ENCODE measurements at places on chromosomes 1 and 21. TPM values are rescaled to one million over a fixed set of nuclear protein-coding genes. Genes with fewer than 3 reads are reported as not detected.
A peak's percentile ranks its signal among the peaks of the same experiment; 100 is the strongest.

RYR2 gene
- 0.02 TPM for total RNA-seq

ZBTB48 gene
- total RNA-seq: 28.1 TPM

DNA sequence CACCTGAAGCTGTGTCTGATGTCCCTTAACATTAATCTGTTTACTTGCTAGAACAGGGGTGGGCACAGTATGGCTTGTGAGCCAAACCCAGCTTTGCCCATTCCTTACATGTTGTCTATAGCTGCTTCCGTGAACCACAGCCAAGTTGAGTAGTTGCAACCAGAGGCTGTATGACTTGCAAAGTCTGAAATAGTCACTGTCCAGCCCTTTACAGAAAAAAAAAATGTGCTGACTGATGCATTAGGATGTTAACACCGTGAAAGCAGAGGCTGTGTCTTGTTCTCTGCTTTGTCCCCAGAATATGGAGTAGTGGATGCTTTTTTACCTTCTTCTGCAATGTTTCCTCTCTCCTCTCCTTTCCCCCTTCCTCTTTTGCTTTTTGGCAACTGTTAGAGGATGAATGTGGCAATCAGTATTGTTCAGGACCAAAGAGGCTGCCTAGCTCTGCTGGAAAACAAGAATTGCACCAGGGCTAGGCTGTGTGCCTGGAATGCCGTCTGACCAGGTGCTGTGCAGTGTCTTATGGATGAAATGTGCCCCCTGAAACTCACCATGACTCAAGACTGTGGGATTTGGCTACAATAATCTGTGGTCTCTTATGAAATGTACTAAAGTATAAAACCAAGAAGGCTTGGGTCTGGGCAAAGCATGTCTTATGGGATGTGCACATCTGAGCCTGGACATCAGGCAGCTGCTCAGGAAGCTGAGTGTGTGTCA, 79.6 kb upstream of the GCLM start:
- H3K36me3 ChIP-seq: no peaks in the 10 kb centered on the region
- peaks cover 20% of the 10 kb centered on the region for H3K27me3 ChIP-seq
- no peak overlapping the region for H3K4me3 ChIP-seq
- H3K27ac ChIP-seq: no peak overlapping the region
- no peaks in the 10 kb centered on the region for H3K4me1 ChIP-seq

GRCh38 chr1:224333309-224333926, 3.4 kb upstream of the NVL start:
- no peaks in the 10 kb centered on the region for H3K27me3 ChIP-seq
- H3K27ac ChIP-seq: peak overlapping the region; percentile 77
- no peak for DNase-seq
- H3K4me1 ChIP-seq: peaks cover 31% of the 10 kb centered on the region
- H3K36me3 ChIP-seq: no peaks in the 10 kb centered on the region

DNA sequence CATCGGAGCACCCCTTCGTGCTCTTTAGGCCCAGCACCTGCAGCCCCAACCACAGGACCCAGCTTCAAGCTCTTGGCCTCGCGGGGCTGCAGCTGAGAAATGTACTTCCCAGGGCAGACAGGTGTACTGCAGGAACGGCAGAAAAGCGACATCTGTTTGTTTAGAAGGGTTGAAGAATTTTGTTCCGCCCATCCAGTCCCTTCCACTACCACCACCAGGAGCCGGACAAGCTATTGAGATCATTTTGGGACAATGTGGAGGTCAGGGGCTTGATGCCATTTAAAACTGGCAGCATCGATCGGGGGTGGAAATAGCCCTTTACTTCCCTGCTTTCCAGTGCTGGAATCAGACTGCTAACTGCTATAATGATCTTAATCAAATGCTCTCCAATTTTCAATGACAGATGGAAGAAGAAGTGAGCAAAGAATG, 1.7 kb downstream of the SERTAD4 start:
- peaks cover 57% of the 10 kb centered on the region for H3K27me3 ChIP-seq
- no peaks in the 10 kb centered on the region for H3K36me3 ChIP-seq
- peaks cover 8% of the 10 kb centered on the region for H3K4me1 ChIP-seq
- peak overlapping the region; percentile 9 for H3K4me3 ChIP-seq
- no peak for DNase-seq
- no peak overlapping the region for H3K27ac ChIP-seq

- H3K27me3 ChIP-seq: no peaks in the 10 kb centered on the region
- H3K4me1 ChIP-seq: peaks cover 15% of the 10 kb centered on the region
- DNase-seq: no peak
- H3K4me3 ChIP-seq: no peak overlapping the region
- no peak overlapping the region for H3K27ac ChIP-seq
Measured at GRCh38 chr1:221699577-221699976, 42.3 kb downstream of the DUSP10 start.
